ENCODE measurements at places on chromosomes 7 and 10.
A peak's percentile ranks its signal among the peaks of the same experiment; 100 is the strongest.

DNA sequence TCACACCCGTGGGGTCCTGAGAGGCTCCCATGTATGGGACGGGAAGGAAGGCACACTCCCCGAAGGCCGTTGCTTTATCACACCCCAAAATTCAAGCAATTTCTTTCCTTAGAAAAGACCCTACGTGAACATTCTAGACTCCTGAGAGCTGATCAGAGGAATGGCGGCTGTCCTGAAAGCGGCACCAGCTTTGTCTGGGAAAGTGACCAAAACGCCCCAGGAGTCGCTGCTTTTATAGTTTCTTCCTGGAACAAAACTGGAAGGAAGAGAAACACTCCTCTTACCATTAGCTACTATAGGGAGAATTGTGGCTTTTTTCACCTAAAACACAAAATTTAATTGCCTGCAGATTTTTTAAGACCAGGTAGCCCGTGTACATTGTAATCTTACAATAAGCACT is 261.8 kb upstream of the RNF32 start:
- DNase-seq, result no peak

DNA sequence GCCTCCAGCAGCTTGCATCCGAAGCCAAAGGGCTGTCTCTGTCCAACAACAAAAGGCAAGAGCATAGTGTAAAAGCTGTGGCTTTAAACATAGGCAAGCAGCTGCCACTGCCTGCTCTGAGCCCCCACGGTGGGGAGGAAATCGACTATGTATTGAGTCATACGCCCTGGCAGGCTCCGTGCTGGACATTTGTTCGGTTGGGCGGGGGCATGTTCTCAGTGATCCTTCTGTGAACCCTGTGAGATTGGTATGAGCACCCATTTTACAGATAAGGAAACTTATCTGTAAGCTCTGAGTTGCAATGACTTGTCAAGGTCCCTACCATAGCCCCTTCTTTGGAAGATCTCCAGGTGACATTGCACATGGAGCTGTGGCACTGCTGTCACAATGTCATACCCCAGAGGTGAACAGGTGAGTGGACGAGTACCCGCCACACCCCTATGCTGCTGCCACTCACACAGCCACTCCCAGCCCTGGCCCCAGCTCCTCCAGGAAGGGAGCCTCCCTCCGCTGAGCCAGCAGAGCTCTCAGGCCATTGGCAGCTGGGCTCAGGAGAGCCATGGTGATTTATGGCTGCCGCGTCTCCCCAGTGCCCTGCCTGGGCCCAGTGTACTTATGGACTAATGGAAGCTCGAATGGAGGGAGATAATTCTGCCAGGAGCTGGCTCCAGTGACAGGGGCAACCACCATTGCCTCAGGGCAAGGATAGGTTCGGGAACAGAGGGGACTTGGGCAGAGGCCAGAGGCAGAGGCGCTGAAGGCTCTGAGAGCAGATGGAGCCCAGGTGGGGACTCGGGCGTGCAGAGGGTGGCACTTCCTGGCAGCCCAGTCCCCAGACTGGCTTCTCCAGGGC is 43.7 kb downstream of the UNC5B start:
- DNase-seq, result no peak

GRCh38 chr7:157310676-157311185 is 26.1 kb upstream of the DNAJB6 start:
- DNase-seq, result no peak

GRCh38 chr7:27793780-27794179 is 53.8 kb downstream of the TAX1BP1 start:
- DNase-seq, result no peak

GRCh38 chr7:76283254-76284159 is 19.0 kb upstream of the HSPB1 start:
- DNase-seq, result no peak

GRCh38 chr7:24504040-24504439 is 69.2 kb upstream of the PALS2 start:
- no peak for DNase-seq

- DNase-seq, result no peak
Observed at GRCh38 chr7:78862411-78862900, 591.0 kb downstream of the MAGI2 start.

GRCh38 chr10:110568055-110568735 is 700 bp downstream of the SMC3 start:
- peak; percentile 48 for DNase-seq

DNA sequence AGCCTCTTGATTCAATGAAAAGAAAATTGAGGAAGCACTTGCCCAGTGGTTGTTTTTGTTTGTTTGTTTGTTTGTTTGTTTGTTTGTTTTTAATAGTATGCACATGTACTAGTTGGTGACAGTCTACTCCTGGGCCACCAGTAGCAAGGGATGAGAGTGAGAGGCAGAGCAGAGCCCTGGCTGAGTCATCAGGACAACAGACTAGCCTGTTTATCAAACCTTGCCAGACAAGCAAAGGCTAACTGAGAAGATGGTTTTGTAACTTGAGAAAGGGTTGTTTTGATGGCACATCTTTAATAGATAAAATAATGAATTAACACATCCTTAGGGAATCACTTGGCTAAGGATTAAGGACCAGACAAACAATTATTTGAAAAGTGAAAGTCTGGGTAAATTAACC is 78.1 kb downstream of the INHBA start:
- DNase-seq, result no peak

DNA sequence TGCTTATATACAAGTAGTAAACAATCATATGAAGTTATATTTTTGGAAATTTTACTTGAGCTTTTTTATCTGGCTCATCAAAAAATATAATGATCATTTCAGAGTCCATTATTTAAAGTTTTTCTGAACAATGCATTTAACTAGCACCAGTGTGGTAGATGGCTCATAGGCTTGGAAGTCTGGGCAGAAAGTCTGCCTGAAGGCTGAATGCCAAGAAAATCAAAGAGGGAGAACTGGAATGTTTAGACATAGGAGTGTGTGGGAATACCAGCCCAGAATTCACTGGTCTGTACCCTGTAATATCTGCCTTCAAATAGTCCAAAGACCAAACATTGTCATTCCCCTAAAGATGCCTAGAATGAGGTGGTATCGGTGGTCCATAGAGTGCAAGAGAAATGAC is 40.3 kb upstream of the ANK3 start:
- DNase-seq, result no peak

DNA sequence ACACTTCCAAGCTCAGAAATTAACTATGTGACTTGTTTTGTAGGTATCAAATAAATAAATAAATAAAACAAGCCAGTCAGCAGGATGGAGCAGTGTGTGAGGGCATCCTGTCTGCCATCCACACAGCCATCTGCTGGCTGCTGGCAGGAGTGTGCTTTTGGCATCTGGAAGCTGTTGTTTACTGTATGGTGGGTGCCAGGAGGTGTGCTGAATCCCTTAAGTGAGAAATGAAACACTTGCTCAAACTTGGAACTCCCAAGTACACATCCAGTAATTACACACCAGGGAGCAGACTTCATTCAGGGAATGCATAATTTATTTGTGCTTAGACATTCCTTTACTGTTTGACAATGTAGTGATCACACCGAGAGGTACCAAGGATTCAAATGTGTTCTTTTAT is 16.9 kb upstream of the TAX1BP1 start:
- DNase-seq, result no peak

DNA sequence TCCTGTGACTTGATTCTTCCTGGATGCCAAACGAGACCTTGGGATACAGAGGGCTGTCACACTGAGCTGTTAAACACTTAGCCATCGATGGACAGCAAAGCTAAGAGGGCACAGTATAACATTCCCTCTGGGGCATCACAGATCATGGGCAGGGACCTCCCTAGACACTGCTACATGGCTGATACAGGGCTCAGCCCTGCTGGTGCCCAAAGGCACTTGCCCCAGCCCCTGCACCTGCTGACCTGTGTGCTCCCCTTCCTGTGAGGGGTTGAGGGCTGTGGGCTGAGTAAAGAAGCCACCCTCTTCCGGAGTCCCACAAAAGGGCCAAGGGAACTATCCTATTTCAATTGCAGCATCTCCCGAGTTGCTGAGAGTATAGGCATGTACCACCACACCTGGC is 337.9 kb downstream of the EXOC4 start:
- no peak for DNase-seq

GRCh38 chr10:87750817-87751216 is 67.2 kb downstream of the ATAD1 start:
- DNase-seq, result no peak

DNA sequence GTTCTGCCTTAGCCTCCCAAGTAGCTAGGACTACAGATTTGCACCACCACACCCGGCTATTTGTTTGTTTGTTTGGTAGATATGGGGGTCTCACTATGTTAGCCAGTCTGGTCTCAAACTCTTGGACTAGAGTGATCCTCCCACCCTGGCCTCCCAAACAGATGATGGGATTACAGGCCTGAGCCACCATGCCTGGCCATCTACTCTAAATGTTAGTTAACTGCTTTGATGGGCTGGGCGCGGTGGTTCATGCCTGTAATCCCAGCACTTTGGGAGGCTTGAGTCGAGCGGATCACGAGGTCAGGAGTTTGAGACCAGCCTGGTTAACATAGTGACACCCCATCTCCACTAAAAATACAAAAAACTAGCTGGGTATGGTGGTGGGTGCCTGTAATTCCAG is 74.8 kb downstream of the SEPTIN14 start:
- DNase-seq, result no peak

DNA sequence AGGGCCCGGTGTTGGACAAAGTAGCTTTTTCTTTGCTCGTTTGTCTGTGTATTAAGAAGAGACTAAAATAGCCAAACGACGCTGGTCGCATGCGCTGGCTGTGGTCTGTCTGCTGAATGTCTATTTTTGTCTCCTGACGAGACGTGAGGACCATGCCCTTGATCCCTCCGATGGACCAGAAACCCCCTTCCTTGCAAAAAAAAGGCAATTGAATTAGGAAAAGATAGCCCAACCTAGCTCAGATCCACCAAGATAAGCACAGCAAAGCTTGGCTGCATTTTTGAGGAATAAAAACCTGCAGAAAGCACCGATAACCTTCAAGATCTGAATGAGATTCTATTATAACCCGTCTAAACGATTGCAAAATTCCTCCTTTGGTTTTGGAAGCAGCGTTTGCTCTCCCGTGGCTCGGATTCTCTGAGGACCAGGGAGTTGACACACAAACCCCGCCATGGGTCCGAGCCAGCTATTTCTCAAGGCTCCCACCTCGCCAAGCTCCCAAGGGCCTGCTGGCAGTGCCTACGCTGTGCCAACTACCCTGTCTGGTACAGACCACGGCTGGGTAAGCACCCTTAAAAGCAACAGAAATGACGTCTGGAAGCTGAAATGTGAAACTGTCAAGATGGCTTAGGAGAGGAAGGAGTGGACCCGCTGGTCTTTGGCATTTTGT is 17.7 kb upstream of the TTYH3 start:
- DNase-seq, result no peak

- no peak for DNase-seq
Observed at GRCh38 chr7:64946772-64947171, 43.7 kb downstream of the ZNF273 start.

GRCh38 chr10:80691441-80691840 is 153.7 kb downstream of the SH2D4B start:
- no peak for DNase-seq

- DNase-seq, result no peak
Observed at GRCh38 chr7:103668279-103668941, 222.4 kb upstream of the SLC26A5 start.

DNA sequence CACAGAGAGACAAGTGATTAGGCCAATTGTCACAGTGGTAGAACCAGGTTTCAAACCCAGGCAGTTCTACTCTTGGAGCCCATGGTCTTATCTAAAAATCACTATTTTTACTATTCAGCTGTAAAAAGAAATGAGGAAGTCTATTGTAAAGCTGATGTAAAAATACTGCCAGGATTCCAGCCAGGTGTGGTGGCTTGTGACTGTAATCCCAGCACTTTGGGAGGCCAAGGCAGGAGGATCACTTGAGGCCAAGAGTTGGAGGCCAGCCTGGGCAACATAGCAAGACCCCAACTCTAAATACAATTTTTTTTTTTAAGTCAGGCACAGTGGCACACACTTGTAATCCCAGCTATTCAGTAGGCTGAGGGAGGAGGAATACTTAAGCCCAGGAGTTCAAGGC is 40.4 kb downstream of the HIP1 start:
- no peak for DNase-seq

DNA sequence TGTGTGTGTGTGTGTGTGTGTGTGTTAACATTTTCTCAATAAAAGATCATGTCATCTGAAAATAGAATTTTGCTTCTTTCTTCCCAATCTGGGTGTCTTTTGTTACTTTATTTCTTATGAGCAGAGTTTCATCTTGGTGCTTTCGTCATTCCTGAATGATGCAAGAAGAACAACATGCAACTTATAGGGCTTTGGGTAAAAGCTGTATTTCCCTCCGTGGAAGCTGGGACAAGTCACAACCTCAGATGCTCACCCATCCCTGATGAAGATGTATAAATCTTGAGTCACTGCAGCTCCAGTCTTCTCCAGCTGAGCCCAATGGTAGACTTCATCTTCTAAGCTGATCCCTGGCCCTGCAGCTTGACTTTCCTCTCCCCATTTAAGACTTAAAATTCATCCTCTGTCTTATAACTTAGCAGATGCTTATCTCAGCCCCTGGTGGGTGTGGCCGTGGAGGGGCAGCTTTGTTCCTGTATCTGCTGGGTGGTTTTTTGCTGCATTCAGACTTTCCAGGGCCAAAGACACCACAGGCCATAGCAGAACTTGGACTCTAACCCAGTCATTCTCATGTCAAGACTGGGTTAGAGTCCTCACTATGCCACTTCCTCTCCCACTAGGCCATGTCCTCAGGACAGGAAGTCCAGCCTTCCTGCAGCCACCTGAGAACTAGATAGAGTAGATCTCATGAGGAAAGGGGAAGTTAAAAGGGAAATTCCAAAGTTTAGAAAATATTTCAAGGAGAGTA is 356.4 kb downstream of the TNS3 start:
- DNase-seq, result no peak

DNA sequence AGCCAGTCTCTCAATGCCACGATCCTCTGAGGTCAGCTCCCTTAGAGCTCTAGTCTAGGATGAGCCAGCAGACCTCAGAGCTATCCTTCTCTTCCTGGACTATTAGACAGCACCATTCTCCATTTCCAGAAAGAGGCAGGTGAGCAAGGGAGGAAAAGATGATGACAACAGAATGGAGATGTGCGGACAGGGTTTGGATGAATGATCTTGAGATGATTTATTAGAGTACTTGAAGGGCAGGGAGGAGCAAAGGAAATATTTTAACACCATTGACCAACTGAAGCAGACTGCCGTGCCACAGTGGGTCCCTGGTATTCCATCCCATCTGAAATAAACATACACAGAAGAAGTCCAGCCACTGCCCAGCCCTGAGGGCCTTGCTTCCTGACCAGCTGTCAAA is 94.3 kb downstream of the CFAP58 start:
- DNase-seq, result no peak

DNA sequence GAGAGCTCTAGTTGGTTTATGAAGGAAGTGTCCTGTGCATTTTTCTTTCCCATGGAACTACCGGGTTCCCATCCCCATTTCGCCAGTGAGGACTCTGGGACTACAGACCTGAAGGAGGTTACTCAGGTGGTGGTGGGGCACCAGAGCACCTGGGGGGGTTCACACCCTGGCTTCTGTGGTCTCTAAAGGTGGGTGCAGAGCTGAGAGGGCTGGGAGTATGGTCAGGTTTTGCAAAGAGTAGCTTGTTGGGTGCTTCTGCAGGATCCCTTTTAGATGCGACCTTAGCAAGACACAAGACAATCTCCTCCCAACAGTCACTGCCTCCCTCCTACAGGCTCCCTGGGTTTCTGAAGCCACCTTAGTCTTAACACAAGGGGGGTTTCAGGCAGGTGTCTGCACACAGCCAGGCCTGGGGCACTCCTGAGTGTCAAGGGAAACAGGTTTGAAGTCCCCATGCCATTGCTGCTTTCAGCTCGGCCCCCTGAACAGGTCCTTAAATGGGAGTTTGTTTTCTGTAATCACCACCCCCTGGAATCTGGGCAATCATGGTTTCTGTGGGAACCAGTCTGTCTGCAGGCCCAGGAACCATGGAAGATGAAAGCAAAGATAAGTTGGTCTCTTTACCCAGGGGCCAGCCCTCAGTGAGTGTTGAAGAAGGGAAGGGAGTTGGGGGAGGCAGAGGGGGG is 9.9 kb upstream of the CXCL12 start:
- no peak for DNase-seq

Measured in activated T-cell treated with anti-CD3 and anti-CD28 coated beads for 24 hours (primary cell).